ENCODE measurements at places on chromosomes 1 and 21. TPM values are rescaled to one million over a fixed set of nuclear protein-coding genes. Genes with fewer than 3 reads are reported as not detected.
A peak's percentile ranks its signal among the peaks of the same experiment; 100 is the strongest.

DNA sequence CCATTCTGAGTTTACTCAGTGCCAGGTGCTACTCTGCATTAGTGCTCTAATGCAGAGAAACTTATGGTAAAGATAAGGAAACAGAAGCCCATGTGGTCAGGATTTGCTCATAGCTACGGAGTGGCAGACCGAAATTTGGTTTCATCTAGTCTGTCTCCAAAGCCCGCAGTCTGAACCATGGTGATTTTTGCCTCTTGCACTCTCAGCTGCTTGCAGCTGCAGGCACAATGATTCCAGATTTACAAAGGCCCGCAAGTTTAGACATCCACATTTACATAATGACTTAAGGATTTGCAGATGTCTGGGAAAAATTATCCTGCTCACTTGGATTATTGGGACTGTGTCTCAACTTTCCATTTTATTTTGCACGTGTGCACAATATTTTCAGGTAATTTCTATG is 161.3 kb upstream of the KCNJ6 start:
- H3K36me3 ChIP-seq, result no peaks in the 10 kb centered on the region
- H3K4me3 ChIP-seq, result no peak overlapping the region
- H3K27me3 ChIP-seq, result no peaks in the 10 kb centered on the region
- no peak for DNase-seq

GRCh38 chr1:17184161-17184665 is 20.7 kb upstream of the PADI1 start:
- H3K4me3 ChIP-seq, result no peak overlapping the region
- DNase-seq, result no peak
- no peak overlapping the region for H3K27ac ChIP-seq
- H3K36me3 ChIP-seq, result no peaks in the 10 kb centered on the region
- no peaks in the 10 kb centered on the region for H3K4me1 ChIP-seq

DNA sequence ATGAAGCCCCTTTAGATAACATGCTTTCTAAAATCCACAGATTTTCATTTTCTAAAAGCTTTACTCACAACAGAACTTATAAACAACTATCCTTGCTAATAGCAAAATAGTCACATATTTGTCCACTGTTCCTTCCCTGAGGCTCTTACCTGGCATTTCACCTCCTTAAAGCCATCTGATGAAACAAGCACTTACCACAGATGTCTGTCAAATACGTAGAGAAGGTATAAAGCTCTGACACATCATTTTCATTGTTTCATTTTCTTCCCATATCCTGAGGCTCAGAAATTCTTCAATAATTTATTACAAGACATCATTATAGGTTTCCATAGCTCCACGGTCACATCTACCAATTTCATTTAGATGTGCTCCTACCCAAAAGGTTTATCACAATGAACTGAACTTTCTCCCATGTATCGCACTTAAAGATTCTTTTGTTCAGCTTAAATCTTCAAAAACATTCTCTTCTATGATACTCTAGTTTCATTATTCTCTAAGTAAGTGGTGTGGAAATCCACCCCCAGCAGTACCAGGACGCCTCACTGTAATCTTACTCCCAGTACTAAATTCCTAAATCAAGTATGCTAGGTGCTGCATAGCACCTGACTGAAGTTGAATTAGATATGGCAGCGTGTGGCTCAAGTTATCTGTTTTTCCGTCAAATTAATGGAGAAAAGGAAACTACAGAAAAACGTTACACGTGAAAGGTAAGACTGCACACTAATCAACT is 569.6 kb downstream of the SMYD3 start:
- H3K36me3 ChIP-seq, result no peaks in the 10 kb centered on the region
- no peak overlapping the region for H3K27ac ChIP-seq
- H3K4me1 ChIP-seq, result no peaks in the 10 kb centered on the region
- no peaks in the 10 kb centered on the region for H3K27me3 ChIP-seq

DNA sequence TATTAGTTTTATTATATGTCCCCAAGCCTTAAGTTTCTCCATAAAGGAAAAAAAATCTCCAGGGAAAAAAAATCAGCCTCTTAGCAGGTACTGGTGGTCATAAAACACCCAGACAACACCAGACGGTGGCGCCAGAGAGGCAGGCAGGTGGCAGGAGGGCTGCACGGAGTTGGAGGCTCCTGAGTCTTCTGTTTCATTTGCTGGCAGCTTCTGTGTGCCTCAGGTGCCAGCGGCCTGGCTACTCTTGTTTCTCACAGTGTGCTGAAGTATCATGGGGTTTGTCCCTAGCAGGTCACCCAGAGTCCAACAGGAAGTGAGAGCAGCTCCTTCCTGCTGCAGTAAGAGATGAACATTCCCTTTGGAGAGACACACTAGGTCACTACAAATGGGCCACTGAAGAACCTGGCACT is 123.3 kb upstream of the GADD45A start:
- H3K27ac ChIP-seq, result no peak overlapping the region
- no peak overlapping the region for H3K4me3 ChIP-seq
- H3K4me1 ChIP-seq, result peaks cover 10% of the 10 kb centered on the region
- DNase-seq, result peak; percentile 66

DNA sequence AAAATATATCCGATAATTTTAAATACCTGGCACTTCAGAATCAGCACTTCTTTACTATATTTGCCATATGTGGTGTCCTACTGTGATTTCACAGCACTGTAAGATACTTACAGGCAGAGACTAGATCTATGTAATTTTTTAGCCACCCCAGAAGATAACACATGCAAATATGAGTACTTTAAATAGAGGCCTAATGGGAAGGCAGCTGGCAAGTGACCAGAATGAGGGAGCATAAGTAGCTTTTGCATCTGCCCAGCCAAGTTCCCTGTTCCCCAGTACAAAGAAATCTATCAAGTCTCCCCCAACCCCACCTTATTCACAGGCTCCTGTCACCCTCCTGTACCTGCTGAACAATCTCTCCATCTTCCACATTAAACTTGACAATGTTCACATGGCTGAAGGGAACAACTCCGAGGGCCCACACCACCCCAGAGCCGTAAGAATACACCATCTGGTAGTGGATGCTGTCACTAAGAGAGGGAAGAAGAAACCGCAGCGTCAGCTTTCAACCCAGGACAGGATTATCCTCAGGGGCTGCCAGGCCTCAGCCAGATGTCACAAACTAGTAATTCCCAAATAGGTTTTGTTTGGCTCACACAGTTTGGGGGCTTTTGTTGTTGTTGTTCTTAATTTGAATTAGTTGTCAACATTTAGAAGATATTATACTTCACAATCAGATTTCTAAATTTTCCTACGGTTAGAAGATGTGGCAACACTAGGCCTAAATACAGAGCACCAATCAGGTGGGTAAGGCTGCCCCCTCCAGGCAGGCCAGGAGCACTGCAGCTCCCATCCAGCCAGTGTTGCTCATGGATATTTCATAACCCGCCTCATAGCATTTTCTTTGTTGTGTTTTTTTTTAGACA is 10.4 kb downstream of the EMC1 start:
- H3K4me1 ChIP-seq, result no peaks in the 10 kb centered on the region
- H3K36me3 ChIP-seq, result peaks cover 63% of the 10 kb centered on the region
- no peaks in the 10 kb centered on the region for H3K27me3 ChIP-seq

DNA sequence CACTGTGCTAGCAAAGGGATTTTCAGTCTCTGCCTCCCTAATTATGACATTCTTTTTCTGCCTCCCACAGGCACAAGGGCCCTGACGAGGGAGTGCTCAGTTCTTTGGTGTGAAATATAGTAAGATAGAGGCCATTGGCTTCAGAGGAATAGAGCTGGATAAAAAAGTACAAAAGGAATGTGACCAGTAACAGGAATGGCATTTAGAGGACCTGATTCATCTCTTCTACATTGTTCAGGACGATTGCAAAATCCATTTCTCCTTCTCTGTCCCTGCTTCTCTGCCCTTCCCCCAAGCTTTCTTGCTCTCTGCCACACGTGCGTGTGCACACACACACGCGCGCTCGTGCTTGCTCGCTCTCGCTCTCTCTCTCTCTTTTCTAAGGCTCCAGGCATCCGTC is 668.2 kb downstream of the KIF26B start:
- H3K4me3 ChIP-seq, result no peak overlapping the region
- peaks cover 12% of the 10 kb centered on the region for H3K4me1 ChIP-seq
- H3K27me3 ChIP-seq, result no peaks in the 10 kb centered on the region
- H3K36me3 ChIP-seq, result no peaks in the 10 kb centered on the region
- peak; percentile 98 for DNase-seq

GRCh38 chr1:1349256-1350012 is at the start of gene DVL1:
Gene DVL1 (minus strand): TSS chr1:1349418. CDS start chr1:1349065, 353 bp downstream.
- H3K4me3 ChIP-seq, result peak within 1 kb of the TSS; percentile 79
- DNase-seq, result no peak
- H3K4me1 ChIP-seq, result peaks cover 43% of the 10 kb centered on the region
- H3K27ac ChIP-seq, result peak within 1 kb of the TSS; percentile 58
- no peaks in the 10 kb centered on the region for H3K27me3 ChIP-seq

The BATF3 gene
- 2.5 TPM for total RNA-seq

The GFI1 gene
- 0.89 TPM for total RNA-seq

The MTMR11 gene
- 5.0 TPM for total RNA-seq

The REN gene
- total RNA-seq, result not detected
